Stimulated activated CD4-positive, alpha-beta T cell treated with anti-CD3 and anti-CD28 coated beads, Interleukin-12 subunit alpha, Interleukin-12 subunit beta, amount 100 ng/mL, for 48 hours (primary cell): ENCODE measurements at places on chromosomes 1 and 21.

GRCh38 chr1:29355375-29355774 lies 119.1 kb downstream of the PTPRU start:
- no peak for DNase-seq

GRCh38 chr1:217525773-217526490 lies 105.0 kb downstream of the GPATCH2 start:
- DNase-seq = no peak

GRCh38 chr1:113777561-113777960 lies 18.3 kb upstream of the PHTF1 start:
- DNase-seq = no peak

DNA sequence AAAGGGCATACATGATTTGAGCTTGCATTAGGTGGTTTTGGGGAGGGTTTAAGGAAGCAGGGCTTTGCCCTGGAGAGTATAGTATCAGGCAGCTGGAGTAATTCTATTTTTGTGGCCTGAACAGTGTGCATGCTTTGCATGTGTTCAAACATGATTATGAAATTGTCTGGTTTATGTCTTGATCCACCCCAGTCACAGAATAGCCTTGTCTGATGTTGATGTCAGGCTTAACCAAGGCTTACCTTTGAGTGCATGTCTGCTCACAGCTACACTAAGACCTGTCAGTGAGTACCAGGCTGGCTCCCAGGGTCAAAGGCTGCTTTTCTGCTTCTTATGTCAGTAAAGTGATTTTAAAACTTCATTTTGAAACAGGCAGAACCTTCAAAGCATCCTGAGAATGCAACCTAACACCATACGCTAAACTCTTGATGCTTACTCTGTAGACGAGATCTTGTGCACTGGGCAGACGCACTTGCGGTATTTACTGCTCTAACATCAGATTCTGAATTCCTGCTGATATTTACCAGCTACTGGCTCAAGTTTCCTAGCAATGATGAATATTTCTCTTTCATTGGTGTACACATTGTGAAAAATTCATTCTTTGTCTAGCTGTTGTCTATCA lies 78.9 kb downstream of the MAP3K21 start:
- no peak for DNase-seq

- DNase-seq = no peak
Observed at GRCh38 chr1:192284927-192285326, 31.9 kb upstream of the RGS21 start.

GRCh38 chr1:53393325-53393792 lies 65.5 kb upstream of the LRP8 start:
- DNase-seq = peak; percentile 77

DNA sequence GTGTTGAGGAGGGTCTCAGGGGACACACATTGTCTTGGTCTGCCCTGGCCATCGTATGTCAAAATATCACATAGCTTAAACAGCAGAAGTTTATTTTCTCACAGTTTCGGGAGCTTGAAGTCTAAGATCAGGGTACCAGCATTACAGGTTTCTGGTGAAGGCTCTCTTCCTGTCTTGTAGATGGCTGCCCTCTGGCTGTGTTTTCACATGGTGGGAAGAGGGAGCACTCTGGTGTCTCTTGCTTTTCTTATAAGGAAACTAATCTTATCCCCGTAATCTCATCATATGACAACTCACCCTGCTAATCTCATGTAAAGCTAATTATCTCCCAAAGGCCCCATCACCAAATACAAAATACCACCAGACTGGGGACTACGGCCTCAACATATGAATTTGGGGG lies 246.9 kb upstream of the ST6GALNAC5 start:
- DNase-seq = no peak

DNA sequence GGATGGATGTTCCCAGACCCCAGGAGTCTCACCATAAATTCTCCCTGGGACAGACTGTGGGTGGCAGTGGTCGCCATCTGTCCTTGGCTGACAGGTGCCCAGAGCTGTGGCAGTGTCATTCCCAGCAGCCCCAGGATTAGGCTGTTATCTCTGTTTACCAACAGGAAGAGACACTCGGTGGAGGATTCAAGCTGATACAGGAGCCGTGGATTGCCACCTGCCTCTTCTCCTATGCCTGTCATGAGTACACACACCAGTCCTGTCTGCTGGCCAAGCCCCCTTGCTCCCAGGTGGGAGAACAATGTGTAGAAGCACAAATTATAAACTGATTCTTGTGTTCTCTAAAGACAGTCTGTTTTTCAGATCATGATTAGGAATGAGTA lies 152.6 kb downstream of the ETS2 start:
- no peak for DNase-seq

DNA sequence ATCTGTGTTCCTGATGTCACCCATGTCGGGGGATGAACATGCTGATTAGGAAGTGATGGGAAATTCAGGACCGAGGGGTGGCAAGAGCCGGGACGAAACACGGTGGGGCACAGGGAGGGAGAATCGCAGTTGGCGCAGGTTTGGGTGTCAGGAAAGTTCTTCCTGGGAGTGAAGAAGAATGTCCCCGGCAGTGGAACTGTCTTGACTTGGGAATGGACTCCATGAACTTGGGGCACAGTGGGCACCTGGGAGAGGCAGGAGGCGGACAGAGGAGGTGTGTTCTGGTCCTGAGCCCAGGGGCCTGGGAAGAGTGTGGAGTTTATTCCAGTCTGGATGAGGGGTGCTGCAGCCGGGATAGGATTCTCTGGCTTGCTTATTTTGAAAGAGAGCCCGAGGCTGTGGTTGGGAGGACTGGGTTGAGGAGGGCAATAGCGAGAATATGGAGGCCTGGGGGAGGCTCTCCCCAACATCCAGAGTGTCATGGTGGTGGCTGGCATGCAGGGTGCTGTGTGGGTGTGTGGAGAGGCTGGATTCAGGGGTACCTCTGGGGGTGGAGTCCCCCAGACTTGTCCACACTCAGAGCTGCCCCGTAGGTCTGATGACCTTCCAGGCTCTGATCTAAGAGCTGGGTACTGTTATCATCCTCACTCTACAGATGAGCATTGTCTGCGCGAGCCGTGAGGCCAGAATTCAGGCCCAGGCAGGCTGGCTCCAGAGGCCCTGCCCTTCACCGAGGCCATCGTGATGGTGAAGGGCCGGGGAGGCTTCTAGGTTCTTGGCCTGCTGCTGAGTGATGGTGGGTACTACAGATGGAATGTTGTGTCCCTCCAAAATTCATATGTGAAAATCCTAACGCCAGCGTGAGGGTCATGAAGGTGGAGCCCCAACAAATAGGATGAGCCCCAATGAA lies 274.5 kb upstream of the C1orf174 start:
- DNase-seq = no peak

- no peak for DNase-seq
Observed at GRCh38 chr1:105686874-105687690, 1369.4 kb upstream of the PRMT6 start.

DNA sequence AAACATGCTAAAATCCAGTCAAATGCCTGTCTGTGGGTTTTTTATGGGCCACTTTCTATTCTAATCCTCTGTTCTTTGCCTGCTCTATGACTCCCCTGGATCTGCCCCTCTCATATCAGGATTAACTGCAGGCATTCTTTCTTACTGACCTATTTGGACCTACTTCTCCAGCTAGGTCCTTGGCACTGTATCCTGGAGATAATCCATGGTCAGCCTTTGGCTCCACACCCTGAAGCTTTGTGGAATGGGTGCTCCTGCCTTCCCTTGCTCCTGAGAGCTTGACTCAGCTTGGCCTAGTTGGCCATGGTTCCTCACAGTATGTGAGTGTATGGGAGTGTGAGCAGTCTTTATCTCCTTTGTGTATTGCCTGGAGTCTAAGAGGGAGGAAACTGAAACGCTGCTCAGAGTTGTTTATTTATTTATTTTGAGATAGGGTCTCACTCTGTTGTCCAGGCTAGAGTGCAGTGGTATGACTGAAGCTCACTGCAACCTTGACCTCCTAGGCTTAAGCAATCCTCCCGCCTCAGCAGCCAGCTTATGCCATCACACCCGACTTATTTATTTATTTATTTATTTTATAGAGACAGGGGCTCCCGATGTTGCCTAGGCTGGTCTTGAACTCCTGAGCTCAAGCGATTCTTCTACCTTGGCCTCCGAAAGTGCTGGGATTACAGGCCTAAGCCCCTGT lies 28.7 kb upstream of the CDC14A start:
- DNase-seq = no peak

DNA sequence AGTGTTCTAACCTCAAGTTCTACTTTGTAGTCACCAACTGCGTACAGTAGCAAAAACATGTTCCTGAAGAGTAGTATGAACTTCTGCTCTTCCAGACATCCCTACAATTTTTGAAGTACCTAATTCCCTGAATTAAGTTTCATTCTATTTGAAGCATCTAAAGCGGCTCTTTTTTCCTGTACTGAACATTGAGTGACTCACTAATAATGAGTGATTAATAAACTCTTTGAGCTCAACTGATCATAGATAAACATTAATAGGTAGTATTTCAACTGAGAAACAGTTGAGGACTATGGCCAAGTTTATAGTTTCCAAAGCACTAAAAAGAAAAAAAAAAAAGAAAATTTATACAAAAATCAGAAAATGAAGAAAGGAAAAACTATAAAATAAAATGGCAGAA lies 683.1 kb downstream of the LTN1 start:
- DNase-seq = no peak

DNA sequence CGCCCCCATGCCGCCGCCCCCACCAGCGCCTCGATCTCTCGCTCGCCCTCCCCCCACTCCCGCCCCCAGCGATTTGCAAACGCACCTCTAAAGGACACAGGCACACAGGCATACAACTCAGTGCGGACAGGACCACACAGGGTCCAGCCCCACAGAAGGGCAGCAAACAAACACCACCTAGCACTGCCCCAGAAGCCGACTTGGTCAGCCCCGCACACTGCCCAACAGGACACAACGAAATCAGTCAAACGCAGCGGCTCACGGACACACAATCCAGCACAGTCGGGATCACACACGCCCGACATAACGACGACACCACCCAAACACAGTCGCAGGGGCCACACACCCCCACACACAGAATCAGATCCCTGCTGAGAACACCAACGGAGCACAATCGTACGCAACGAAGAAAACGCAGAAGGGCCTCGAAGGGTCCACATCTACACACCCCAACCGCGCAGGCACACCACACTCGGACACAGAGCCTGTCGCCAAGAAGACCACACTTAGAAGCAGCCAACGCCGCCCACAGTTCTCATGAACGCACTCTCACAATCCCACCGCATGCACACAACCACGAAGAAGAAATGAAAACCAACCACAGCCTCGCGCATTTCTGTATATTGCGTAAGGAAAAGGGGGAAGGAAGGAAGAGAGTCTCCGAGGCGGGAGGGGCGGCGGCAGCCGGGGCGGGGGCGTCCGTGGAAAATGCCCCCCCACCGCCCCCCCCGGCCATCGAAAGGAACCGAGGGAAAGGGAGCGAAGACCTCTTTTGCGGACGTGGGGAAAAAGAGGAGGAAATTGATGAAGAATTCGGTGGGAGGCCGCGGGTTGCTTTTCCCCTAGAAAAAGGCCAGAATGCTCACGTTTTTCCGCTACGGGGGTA lies 481 bp downstream of the TAL1 start:
- no peak for DNase-seq

DNA sequence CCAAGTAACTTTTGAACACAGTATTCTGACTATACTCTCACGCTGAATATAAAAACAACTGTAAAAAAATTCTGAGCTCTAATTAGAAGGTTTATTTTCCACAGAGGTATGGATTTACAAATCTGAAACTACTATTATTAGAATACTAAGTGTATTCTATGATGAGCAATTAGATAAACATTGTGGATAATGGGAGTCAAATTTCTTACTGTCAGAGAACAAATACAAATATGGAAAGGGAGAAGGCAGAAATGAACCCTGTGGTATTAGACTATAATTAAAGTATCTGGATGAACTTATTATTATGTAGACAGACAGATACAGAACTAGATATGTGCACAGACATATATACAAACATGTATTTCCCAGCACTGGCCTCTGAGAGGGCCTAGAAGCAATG lies 22.6 kb downstream of the ALDH9A1 start:
- DNase-seq = no peak

GRCh38 chr1:225461533-225462428 lies 33.9 kb upstream of the LBR start:
- no peak for DNase-seq

- no peak for DNase-seq
Observed at GRCh38 chr1:26391450-26391849, 18.9 kb upstream of the ZNF683 start.

- DNase-seq = no peak
Observed at GRCh38 chr1:177341773-177342172, 171.0 kb downstream of the BRINP2 start.

GRCh38 chr1:115771847-115772457 lies 3.4 kb upstream of the CASQ2 start:
- DNase-seq = peak; percentile 38

GRCh38 chr21:41775149-41775472 lies 8.3 kb upstream of the RIPK4 start:
- DNase-seq = no peak
